Right renal cortex interstitium (tissue), 3 donors: ENCODE measurements at places on chromosomes 2 and 18.

DNA sequence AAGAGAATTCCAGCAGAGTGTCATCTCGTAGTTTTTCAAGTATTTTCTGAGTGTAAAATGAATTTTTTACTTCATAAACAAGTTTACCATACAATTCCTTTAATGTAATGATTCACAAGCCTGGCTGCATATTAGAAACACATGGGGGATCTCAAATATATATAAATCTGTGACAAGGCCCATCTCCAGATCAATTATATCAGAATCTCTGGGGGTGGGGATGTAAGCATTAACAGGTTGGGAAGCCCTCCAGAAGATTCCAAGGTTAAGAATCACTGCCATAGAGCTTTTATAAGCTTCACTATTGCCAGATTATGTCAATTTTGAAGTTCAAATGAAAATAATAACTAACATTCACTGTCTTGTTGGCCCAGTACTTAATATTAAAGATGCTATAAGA lies 111.2 kb downstream of the BAZ2B start:
- DNase-seq: no peak

DNA sequence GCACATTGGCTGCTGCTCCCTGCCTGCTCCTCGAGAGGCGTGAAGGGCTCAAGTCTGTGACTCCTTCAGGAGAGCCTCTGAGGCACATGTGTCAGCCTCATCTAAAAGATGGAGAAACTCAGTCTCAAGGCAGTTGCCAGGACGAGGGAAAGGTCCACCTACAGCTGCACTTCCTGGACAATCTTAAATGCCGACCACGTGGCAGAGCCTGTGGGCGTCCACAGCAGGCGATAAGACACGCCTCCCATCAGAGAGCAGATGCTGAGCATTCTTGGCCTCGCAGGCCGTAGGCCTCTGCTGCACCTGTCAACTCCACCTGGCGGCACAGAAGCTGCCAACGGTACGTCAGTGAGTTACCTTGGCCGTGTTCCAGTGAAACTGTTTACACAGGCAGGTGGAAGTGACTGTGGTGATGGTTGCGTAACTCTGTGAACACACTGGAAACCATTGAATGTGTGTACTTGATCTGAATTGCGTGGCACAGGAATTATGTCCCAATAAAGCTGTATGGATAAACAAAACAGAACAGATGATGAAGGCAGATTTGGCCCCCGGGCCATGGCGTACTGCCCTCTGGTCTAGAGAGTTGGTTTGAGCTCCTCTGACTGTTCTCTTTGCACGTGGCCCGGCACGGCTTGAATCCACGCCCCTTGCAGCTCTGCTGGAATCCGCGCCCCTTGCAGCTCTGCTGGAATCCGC lies 114.5 kb downstream of the RNF144A start:
- DNase-seq: no peak

DNA sequence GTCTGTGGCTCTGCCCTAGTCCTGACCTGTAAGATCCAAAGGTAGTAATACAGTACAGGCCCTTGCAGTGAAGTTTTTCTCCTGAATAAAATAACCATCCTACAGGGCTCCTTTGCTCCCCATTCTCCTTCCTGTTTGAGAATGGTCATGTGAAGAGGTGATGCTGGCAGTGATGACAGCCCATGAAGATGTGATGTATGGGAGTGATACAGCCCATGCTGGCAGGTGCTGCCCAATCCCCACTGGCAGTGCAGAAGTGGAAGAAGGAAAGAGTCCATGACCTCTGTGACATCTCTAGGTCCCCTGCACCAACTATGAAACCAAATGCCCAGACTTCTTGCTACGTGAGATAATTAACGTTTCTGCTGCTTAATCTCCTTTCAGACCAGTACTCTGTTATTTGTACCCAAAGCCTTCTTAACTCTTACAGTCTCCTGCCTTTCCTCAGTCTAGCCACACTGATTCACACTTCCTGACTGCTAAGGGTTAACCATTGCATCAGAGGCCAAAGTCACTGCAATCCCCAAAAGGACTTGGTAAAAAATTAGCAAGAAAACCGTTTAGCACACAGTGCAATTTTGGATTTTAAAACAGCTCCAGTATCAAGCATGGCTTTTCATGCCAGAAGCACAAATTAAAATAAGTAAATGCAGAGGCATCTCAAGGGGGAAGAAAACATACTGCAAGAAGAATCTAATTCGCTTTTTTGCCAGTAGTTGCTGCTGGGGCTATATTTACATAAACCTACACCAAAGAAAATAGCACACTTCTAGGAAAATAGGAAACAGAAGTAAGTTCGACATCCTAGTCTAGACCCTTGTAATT lies 98.0 kb downstream of the STK39 start:
- no peak for DNase-seq

GRCh38 chr2:119819846-119820245 lies 60.1 kb downstream of the PTPN4 start:
- DNase-seq: no peak

DNA sequence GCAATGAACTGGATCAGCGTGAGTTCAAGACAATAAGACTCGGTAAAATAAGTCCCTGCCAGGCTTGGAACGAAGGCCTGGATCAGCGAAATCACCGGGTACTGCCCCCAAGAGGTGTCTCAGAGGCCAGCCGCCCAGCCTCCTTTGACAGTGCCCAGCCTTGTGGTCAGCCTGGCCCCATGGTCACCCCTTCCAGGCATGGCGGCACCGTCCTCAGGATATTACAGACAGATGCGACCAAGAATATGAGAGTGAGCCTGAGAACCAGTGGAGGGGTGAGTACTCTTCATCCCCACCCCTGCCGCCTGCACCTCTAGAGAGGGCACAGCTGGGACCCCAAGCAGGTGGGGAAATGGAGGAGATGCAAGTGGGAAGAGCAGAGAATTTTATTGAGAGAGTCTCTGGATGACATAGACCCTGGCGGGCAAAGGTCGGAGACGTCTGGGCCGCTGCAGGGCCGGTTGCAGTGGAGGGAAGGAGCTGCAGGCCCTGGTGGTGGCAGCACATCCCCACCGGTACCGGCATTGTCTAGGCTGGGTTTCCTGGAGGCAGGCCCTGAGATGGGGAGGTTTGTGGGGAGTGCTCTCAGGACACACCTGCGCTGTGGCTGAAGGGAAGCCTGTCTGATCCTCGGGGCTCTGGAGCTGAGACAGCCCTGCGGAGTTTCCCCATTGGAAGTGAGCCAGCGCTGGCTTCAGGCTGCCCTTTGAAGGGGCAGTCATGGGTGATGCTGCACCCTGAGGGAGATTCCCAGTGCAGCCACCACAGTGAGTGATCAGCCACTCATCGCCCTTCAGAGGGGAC lies 190.0 kb downstream of the SEPTIN10 start:
- DNase-seq: no peak

DNA sequence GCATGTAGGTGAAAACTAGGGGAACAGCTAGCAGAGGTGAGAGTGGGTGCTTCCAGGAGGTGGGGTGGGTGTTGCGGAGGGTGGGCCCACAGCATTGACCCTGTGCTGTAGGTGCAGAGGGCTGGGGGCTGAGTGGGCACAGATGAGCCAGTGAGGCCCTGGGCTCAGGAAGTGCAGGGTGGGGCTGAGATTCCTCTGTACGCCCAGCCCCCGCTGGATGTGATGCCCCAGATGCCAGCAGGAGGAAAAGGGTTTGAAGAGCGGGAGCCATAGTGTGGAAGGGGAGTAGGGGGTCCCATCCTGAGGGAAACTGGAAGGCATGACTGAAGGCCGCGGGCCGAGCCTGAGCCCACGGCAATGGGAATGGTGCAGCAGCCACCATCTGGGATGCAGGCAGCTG lies 14.1 kb upstream of the OTOS start:
- no peak for DNase-seq

- DNase-seq: no peak
These were observed 961.6 kb upstream of the CHAC2 start for GRCh38 chr2:52805901-52806410.

GRCh38 chr18:68219274-68219673 lies 495.6 kb downstream of the TMX3 start:
- DNase-seq: no peak

DNA sequence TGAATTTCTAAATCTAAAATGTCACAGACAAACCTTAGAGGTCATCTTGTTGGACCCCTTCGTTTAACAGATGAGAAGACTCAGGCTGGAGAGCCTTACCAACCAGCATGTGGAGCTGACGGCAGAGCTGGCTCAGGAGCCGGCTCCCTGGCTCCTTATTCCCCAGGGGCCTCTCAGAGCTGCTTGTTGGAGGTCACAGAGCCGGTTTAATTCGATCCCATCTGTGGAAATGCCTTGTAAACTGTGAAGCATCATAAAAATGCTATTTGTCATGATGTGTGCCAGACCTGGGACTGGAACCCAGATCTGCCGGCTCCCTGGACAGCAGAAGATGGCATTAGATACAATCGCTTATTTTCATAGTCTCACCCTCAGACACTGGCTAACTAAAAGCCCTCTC lies 8.2 kb upstream of the CIB4 start:
- no peak for DNase-seq

- DNase-seq: no peak
These were observed 294.8 kb downstream of the LPIN1 start for GRCh38 chr2:12041236-12041635.

GRCh38 chr2:208279236-208279635 lies 13.2 kb downstream of the PIKFYVE start:
- no peak for DNase-seq

GRCh38 chr2:119836455-119837142 lies 76.9 kb downstream of the PTPN4 start:
- DNase-seq: no peak

GRCh38 chr2:219022616-219023015 lies 18.7 kb downstream of the CFAP65 start:
- no peak for DNase-seq

GRCh38 chr2:56763683-56764082 lies 579.9 kb downstream of the CCDC85A start:
- no peak for DNase-seq

- no peak for DNase-seq
These were observed 99.6 kb downstream of the MAP3K20 start for GRCh38 chr2:173175222-173175621.

- DNase-seq: no peak
These were observed 11.7 kb downstream of the DOK1 start for GRCh38 chr2:74566076-74566753.

DNA sequence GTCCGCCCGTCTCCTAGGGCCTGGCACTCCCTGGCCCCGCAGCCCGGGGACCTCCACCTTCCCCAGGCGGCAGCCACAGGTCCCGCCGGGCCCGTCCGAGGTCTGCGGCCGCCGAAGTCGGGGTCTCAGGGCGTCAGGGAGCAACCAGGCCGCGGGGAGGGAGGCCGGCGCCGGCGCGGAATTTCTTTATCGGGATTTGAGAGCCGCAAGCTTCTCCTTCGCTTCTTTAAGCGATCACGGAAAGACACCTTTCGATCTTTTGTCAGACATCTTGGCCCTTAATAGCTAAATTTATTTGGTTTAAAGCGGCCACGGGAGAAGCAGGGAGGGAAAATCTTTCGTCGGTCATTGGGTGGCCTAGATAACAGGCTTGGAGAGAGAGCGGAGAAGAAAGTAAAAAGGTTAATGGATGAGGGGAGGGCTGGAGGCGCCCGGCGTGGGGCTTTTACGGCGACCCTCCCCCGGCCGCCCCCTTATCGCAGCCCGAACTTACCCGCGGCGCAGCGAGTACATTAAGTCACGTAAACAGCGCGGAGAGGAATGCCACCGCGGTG lies 4.3 kb upstream of the GATA6 start:
- DNase-seq: no peak

- no peak for DNase-seq
These were observed 43.0 kb downstream of the SALL3 start for GRCh38 chr18:79022603-79023002.

GRCh38 chr2:25228848-25229278 lies 60.5 kb upstream of the POMC start:
- no peak for DNase-seq

- DNase-seq: no peak
These were observed 154.1 kb downstream of the SOCS6 start for GRCh38 chr18:70442933-70443332.

DNA sequence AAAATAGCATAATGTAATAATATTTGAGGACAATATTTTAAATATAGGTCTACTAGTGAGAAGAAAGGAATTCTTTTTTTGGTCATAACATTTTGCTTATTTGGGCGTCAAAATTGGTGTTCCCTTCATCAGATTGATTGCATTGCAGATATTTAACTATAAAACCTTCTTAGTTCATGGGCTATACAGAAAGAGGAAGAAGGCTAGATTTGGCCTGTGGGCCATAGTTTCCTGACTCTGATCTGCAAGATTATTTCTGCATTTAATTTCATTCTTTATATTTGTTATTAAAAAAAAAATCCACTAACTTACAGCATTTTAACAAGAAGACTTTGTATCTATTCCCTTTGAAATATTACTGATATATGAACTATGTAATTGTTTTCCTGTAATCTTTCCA lies 31.9 kb downstream of the PIKFYVE start:
- DNase-seq: no peak

- no peak for DNase-seq
These were observed 129.2 kb downstream of the IKZF2 start for GRCh38 chr2:213021971-213022899.

- no peak for DNase-seq
These were observed 2.8 kb upstream of the RESP18 start for GRCh38 chr2:219335373-219335786.

DNA sequence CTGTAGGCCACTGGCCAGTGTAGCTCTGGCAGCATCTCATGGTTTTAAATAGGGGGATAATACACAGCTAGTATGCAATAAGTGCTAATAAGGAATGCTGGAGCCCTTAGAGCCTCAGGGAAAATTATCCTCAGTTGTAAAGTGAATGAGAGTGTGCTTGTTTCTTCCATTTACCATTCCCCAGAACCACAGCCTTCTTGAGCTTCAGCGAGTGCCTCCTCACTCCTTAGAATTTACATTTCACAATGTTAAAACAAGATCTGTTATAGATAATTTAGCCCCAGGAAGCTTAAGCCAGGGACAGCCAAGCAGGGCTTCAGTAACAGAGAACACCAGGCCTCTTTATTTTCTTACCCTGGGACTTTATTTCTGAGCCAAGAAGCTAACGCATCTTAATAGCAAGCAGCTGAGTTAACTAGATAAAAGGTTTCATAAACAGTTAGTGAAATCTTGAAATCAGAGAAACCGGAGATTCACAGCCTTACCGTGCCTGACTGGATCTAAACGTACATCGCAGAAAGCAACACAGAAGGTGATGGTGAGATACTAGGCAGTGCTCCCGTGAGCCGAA lies 535.2 kb downstream of the TDRD15 start:
- DNase-seq: no peak

DNA sequence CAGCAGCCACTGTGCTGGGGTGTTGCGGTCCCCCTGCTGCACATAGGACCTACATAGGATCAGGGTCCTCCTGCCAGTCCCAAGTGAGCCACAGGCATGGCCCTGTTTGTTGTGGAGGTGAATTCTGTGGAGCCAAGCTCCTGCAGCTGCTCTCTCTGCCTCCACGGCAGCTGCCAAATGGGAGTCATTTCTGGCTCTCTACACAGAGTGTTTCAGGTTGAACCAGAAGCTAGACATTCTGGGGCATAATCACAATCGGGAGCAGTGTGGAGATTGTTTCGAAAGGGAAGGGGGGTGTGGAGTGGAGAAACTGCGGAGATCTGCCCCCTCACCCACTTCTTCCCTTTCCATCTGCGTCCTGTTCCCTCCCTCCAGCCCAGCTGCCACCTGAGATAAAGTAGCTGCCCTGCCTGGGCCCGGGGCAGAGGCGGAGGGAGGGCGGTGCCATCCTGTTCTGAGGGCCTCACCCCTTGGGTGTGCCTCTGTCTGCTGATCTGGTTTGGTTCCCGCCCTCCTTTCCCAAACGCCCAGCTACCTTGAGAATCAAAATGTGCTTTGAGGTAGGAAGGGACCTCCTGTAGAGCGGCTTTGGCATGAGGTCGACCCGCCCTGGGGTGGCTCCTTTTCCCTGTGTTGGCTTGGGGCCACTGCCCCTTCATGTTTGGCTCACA lies 139.4 kb downstream of the WDSUB1 start:
- no peak for DNase-seq

- peak; percentile 27 for DNase-seq
These were observed 13.9 kb downstream of the PCARE start for GRCh38 chr2:29060441-29060840.

GRCh38 chr2:79393806-79394484 lies 118.9 kb upstream of the CTNNA2 start:
- no peak for DNase-seq
